ENCODE measurements at places on chromosomes 7 and 10. TPM values are rescaled to one million over a fixed set of nuclear protein-coding genes. Genes with fewer than 3 reads are reported as not detected.
A peak's percentile ranks its signal among the peaks of the same experiment; 100 is the strongest.

DNA sequence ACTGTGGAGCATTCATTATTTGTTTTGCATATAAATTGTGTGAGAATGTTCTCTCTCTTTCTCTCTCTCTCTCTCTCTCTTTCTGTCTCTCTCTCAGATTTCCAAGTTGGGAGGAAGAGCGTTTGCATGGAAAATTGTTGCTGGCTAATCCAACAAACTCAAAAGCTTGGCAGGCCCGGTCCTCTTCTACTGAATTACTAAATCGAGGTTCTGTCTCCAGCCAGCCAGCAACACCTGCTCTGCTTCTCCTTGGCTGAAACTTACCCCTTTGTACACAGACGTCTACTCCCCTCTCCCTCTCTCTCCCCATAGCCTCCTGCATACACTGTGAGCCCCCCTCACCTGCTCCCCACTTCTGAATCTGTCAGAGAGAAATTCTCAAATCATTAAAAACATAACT lies 996.4 kb upstream of the AUTS2 start:
- no peak for DNase-seq

PRSS37 gene
- not detected for total RNA-seq

DNA sequence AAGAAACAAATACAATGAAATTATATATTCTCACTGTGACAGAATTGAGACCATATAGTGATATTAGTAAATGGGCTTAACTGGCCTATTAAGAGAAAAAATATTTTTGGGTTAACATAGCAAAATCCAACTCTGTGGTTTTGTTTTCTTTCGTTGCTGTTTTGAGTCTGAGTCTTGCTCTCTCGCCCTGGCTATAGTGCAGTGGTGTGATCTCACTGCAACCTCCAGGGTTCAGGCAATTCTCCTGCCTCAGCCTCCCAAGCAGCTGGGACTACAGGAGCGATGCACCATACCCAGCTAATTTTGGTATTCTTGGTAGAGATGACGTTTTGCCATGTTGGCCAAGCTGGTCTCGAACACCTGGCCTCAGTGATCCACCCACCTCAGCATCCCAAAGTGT lies 15.3 kb downstream of the TRIM24 start:
- DNase-seq, result no peak

DNA sequence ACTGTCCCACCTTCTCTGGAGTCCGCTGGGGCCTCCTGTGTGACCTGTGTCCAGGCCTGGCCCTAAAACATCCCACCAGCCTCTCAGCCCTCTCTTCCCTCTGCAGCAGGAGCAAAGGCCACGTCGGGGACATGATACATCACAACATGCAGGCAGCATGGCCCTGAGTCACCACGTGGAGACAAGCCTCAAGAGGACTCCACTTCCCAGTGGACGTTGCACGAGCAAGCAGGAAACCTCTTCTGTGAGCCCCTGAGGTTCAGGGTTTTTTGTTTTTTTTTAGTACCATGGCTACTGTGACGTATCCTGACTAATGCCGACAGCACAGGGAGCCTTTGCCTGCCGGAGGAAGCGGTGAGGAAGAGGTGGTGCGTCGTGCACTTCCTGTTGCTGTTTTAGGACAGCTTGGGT lies 165.9 kb downstream of the DNAJB6 start:
- DNase-seq, result no peak

DNA sequence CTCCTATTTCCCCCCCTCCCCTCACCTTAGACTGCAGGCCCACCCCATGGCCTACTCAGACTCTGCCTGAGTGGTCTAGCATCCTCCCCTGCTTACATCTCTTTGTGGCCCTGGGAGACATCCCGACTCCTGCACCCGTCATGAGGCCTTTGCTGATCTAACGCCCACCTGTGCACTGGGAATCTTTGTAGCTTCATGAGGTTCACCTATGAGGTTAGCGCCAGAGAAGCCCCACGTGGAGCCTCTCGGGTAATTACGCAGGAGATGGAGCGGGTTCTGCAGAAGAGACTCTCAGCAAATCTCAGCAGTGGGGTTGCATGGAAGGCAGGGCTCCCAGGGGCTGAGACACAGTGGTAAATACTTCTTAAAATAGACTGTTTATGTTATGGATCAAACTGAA lies 43.5 kb upstream of the HSPA12A start:
- DNase-seq, result no peak

GRCh38 chr7:81234896-81235295 lies 316.0 kb upstream of the SEMA3C start:
- DNase-seq, result no peak

DNA sequence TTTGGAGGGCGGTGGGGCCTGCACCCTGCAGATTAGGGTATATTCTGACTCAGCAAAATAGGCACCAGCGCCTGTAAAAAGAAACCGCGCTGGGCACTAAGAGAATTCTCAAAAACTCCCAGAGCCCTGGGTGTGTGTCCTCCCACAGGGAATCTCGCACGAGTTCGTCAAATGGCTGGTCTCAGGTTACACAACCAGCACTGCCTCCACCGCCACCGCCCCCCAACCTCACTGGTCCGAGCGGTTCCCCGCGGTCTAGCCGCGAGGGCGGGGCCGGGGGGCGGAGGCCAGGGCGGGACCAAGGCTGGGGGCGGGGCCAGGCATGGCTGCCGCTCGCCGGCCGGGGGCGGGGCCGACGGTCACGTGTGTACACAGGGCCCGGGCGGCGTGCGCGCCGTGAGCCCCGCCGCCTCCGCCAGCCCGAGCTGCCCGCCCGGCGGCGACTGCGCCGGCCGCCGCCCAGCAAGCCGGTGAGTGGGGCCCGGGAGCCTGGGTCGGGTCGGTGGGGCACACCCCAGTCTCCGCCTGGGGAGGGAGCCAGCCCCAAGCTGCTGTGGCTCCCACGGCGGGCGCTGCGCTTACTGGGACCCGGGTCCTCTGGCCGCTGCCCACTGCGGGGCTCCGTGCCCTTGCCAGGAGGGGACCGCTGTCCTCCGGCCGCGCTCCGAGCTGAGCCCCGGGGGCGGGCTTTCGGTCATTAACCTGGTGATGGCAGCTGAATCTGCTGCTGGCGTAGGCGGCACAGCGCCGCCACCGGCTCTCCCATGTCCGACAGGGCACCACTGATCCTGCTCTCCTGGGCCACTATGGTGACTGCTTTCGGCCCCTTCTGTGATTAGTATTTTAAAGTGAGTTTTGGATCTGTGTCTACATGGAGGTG lies at the start of gene GPR146:
Gene GPR146 (plus strand): TSS at position 358 of the 880 bp plus-strand sequence. CDS start 12,970 bp downstream, outside the sequence.
- DNase-seq, result peak; percentile 95

DNA sequence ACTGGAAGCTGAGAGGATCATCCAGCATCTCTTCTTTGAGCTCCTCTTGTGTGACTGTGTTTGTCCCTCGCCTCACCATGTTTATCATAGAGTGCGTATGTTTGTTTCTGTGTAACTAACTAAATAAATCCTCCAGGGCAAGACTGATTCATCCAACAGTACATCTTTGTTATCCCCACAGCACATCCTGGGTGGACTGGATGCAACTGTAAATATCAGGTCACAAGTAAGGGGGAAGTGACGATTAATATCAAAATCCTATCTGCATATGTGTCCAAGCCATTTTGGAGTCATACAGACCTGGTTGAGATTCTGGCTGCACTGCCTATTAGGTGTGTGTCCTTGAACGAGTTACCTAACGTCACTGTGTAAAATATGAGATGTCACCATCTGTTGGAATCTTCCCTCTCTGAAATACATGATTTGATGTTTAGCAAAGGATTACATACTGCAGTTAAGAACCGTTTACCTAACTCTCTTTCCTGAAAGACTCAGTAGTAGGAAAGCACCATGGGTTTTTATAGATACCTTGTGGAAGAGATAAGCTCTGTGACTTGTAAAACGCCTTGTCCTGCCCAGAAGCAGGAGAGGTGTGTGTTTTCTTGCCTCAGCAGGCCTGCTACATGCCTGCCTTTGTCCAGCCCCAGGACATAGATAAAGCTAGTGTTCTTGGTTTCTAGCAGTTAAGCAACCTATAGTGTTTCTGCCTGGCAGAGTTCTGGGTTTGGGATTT lies 25.8 kb downstream of the WBP1L start:
- DNase-seq, result peak; percentile 55

GRCh38 chr7:108181073-108181985 lies 51.2 kb upstream of the LAMB4 start:
- DNase-seq, result no peak

GRCh38 chr7:479948-480499 lies 39.6 kb downstream of the PDGFA start:
- DNase-seq, result no peak

- no peak for DNase-seq
These were observed 46.5 kb downstream of the ZMIZ1 start for GRCh38 chr10:79115302-79115701.

GRCh38 chr10:60535427-60535826 lies 145.8 kb upstream of the ANK3 start:
- DNase-seq, result no peak

MRPS17 gene
- total RNA-seq, result 7.5 TPM

DMBT1 gene
- not detected for total RNA-seq

WDR86 gene
- 2.0 TPM for total RNA-seq

- DNase-seq, result no peak
These were observed 1198.6 kb downstream of the GATA3 start for GRCh38 chr10:9253121-9253520.

EN2 gene
- not detected for total RNA-seq

DNA sequence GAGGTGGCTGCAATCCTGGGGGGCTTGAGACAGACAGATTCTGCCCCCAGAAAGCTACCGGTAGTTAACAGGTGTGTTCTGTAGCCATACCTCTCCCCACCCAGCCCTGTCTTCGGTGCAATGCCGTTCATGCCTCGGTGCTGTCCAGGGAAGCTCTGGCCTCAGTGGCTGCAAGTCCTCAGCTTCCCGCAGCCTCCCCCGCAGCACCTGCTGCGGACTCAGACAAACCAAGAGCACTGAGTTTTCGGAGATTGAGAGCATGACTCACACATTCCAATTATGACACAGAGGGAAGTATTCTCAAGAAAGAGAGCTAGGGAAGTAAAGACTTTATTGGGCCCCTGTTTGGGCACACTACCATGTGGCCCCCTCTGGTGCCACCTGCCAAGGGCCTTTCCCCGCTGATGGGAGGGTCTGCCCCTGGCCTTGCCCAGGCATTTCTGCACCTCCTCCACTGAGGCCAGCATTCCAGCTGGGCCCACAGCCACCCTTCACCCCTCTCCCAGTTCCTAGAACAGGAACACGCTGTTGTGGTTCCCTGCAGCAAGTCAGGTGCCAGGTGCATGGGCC lies 30.2 kb upstream of the EZH2 start:
- no peak for DNase-seq

- DNase-seq, result no peak
These were observed 52.1 kb downstream of the GNAI1 start for GRCh38 chr7:80186721-80187120.

DNA sequence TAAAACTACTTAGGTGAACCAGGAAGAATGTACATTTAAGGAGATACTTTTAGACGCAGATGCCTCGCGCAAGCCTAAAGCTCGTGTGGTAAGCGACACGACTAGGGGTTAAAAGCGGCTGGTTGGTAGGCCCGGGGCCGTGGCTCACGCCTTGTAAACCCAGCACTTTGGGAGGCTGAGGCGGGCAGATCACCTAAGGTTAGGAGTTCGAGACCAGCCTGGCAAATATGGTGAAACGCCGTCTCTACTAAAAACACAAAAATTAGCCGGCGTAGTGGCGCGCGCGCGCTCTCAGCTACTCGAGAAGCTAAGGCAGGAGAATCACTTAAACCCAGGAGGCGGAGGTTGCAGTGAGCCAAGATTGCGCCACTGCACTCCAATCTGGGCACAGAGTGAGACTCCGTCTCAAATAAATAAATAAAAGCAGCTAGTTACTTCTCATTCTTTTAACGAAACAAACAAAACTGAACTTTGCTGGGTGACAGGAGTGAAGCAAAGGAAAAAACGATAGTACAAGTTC lies 879 bp downstream of the NUDT5 start:
- peak; percentile 89 for DNase-seq

DNA sequence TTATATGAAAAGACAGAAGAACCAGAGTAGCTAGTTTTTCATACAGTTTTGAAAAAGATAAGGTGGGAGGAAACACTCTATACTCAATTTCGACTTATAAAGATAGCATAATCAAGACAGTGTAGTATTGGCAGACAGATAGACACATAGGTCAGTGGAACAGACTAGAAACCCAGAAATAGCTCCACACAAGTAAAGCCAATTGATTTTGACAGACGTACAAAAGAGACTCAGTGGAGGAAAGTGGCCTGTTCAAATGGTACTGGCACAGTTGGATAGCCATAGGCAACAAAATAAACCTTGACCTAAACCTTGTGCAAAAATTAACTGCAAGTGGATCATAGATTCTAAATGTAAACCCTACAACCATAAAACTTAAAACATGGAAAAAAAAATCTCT lies 46.8 kb downstream of the MAPK8 start:
- DNase-seq, result no peak

GRCh38 chr7:23956772-23957576 lies 247.0 kb downstream of the STK31 start:
- no peak for DNase-seq

CTAGE4 gene
- total RNA-seq, result 7.5 TPM

DNA sequence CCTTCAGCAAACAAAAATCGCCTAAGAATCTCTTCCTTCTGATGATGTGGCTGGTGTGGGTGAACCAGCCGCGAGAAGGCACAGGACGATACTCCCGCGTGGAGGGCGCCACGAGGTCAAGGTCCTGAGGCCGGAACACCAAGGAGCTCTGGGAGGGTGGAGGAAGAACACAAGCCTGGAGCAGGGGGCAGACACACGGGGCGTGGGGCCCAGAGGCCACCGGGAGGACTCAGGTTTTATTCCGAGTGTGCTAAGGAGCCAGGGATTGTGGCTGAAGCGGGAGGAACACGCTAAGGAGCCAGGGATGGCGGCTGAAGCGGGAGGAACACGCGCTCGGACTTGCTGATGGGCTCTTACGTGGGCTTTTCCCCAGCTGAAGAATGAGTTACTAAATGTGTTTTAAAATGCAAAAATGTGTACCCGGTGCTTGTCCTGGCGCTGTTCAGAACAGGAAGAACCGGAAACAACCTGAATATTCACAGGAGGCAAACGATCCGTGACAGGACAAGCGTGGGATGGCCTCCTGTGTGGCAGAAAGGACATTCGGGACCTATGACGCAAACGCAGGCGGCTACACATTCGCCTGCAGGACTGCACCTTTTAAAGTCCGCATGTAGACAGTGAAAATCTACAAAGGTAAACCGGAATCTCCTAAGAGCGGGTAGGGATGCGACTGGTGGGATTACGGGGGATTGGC lies 64.0 kb downstream of the MAD1L1 start:
- no peak for DNase-seq

DNA sequence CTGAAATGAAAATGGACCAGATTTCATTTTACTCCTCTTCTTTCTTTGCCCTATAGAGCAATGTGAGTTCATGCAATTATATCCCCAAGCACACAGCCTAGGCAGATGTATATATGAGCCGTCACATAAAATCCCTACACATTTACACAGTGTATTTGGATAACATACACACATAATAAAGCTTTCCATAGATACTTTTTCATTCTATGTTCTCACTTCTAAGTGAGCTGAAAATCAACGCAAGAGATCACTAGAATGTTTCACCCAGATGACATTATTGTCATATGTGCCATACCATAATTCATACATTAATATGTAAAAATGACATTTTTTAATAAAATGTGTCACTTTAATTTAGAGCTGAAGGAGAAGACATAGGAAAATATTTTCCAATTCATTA lies 129.4 kb downstream of the INHBA start:
- DNase-seq, result no peak

All from lower leg skin (tissue), 4 donors.